Activated CD4-positive, alpha-beta memory T cell treated with anti-CD3 and anti-CD28 coated beads, Interleukin-2, amount 10 ng/mL, durations not matched to agents 7 days and 5 days (primary cell): ENCODE measurements at places on chromosomes 11 and 22. TPM values are rescaled to one million over a fixed set of nuclear protein-coding genes. Genes with fewer than 3 reads are reported as not detected.

Gene TUB
- total RNA-seq = 0.05 TPM

Gene EIF3D
- total RNA-seq = 196 TPM

Gene GDPD4
- total RNA-seq = not detected

Gene GLYAT
- not detected for total RNA-seq

Gene MPST
- 29.6 TPM for total RNA-seq

Gene FGF19
- not detected for total RNA-seq

Gene EIF3F
- 227 TPM for total RNA-seq

Gene PGA5
- not detected for total RNA-seq

Gene SYT7
- not detected for total RNA-seq

Gene SLC22A6
- total RNA-seq = not detected

Gene ART5
- total RNA-seq = not detected

Gene RBM7
- 46.3 TPM for total RNA-seq

Gene MISFA
- 1.3 TPM for total RNA-seq

GRCh38 chr11:28837599-28837998, 729.4 kb downstream of the METTL15 start:
- DNase-seq = no peak

DNA sequence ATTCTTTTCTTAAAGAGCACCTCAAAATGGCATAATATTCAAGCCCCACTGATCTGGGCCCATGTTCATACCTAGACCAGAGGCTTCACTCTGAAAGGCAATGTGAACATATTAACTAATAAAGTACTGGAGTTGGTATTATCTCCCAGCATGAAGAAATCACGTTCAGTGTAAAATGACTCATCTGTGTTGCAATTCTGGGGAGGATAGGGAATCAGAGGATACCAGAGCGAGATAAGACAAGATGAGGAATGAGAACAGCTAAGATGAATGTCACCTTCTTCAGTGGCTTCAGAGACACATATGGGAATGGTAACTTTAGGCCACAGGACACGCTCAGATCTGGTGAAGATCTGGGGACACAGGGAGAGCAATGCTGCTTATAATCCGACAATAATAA, 121.1 kb downstream of the NTM start:
- no peak for DNase-seq

GRCh38 chr11:124402326-124402922, 3.6 kb upstream of the OR8B3 start:
- DNase-seq = peak; percentile 59

- DNase-seq = no peak
These were observed 27.9 kb downstream of the SERPINH1 start for GRCh38 chr11:75589933-75590332.

DNA sequence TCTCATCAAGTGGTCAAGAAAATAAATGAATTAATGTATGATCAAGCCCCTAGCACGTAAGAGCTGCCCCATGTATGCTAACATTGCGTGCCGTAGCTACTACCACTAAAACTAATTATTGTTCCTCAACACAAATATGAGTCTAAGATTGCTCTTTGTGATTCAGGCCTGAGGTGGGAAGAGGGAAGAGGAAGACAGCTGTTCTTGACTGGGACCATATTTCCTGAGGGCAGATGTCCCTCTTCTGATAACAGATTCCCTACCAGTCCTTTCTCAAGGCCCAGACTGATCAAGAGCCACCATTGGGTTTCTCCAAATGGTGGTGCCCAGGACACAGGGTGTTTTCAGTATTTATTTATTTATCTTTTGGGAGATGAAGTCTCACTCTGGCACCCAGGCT, 87.2 kb upstream of the CADM1 start:
- DNase-seq = no peak

GRCh38 chr22:33459137-33459536, 401.0 kb upstream of the SYN3 start:
- DNase-seq = no peak

DNA sequence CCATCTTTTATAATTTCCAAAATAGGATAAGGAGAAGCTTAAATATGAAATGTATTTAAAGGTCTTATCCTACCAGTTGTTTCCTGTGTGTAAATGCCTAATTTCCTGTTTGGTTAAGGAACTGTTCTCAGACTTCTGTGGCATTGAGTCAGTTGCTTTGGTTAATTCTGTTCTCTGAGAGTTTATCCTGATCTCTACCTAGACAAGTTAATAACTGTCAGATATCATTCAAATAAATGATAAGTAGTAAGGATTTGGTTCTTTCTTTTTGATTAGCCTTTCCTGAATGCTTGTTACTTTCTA, 39.5 kb downstream of the CTNND1 start:
- no peak for DNase-seq

DNA sequence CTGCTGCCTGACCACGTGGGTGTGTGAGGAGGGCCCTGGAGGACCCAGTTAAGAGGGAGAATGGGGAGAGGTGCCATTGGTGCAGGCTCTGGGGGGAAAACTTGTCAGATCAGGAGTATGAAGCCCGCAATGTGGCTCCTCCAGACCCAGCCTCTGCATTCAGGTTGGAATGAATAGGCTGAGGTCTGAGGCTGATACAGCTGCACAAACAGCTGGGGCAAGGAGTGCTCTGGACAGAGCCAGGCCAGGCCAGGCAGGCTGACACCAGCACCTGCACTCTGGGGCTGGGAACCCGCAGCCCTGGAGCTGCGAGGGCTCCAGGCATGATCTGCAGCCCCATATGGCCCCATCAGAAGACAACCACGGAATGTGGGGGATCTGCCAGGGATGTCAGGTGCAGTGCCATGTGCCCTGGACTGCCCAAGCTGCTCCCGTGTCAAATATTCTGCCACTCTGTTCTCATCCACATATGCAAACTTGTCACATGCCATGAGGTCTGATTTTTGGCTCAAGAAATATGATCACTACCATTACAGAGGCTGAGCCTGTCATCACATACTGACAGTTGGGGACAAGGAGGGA, 27.2 kb upstream of the KCNJ11 start:
- no peak for DNase-seq

GRCh38 chr11:9039198-9039597, 35.4 kb upstream of the NRIP3 start:
- DNase-seq = no peak

- no peak for DNase-seq
These were observed 1.7 kb upstream of the GAB2 start for GRCh38 chr11:78419327-78419726.

GRCh38 chr11:17722000-17722643, 2.8 kb downstream of the MYOD1 start:
- DNase-seq = no peak

DNA sequence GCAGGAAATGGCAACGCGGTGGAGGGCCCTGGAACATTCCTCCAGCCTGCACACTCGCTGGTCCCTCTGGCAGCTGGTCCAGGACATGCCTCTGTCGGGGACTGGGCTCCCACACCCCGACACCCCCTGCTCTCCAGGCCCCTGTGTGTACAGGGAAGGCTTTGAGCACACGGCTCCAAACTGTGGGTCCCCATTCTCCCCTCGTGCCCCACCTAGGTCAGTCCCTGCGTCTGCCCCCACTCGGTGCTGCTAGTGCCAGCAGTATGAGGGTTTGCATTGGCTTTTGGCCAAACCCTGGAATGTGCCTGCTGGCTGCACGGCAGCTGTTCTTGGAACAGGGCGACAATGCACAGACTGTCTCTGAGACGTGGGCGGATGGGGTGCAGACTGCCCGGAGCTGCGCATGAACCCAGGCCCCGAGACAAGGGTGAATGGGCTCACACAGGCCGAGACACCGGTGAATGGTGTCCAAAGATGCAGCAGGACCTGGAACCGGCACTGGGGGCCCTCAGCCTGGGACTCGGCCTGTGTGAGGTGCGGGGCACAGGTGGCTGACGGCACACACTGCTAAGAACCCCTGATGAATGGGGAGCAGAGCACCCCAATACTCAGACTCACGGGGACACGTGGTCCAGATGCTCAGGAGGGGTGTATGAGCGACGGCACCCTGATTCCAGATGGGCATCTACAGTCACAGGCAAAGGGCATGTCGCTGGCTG, 7.5 kb upstream of the SYT8 start:
- DNase-seq = no peak

DNA sequence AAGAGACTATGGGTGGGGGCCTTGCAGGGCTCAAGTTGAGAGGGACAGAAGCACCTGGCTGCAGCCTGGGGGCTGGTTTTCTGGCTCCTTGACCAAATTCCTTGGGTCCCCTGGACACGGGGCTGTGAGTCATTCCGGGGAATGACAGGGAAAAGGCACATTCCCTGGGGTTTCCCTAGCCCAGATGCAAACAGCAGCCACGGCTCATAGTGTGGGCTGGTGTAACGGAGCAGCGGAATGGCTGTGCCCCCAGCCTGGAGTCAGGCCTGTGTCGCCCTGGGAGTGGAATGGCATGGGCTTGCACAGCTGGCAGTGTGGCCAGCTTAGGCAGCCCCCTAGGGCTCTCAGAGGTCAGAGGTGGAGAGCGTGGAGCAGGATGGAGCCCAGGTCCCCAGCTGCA, 77.6 kb upstream of the KCNQ1OT1 start:
- peak; percentile 11 for DNase-seq

DNA sequence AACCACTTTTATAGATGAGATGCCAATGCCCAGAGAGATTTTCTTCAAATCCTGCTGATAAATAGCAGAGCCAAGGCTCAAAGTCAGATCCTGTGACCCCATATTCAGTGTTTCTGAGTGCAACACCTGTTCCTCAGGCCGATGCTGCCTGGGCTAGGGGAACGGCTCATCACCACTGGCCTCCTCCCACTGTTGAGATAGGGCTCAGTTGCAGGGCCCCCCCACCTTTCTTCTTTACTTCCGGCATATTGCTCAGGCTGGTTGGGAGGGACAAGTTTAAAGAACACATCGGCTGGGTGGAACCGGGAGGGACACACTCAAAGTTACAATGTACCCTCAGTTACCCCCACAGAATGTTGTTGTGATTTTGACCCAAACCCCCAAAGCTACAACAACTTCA, 88.3 kb upstream of the CRTAM start:
- no peak for DNase-seq

GRCh38 chr11:25927411-25927953, 404.4 kb upstream of the ANO3 start:
- no peak for DNase-seq

DNA sequence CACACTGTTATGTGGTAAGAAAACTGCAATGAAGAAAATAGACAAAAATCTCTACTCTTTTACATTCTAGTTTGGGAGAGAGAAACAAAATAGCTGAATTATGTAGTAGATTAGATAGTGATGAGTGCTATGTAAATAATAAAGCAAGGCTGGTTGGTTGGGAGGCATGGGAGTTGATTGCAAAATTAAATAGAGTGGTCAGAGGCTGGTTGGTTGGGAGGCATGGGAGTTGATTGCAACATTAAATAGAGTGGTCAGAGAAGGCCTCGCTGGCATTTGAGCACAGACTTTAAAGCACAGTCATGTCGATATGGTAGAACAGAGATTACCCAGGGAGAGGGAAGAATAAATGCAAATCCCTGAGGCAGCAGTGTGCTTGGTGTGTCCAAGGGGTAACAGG, 22.4 kb downstream of the SIK2 start:
- no peak for DNase-seq

DNA sequence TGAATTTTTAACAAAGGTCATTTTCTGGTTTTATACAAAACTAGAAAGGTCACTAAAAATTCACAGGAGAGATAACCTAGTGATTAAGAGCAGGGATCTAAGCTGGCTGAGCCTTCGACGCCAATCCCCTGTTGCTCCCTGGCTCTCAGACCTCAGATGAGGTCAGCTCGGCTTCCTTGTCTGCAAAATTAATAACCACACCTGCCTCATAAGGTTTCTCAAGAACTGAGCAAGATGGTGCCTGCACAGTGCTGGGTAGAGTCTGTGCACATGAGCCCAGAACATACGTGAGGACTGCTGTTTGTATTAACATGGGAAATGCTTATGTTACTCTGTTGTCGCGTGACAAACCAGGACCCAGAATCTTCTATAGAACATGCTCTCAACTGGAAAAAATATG, 24.4 kb upstream of the CD5 start:
- DNase-seq = peak; percentile 50

- DNase-seq = no peak
These were observed 37.1 kb downstream of the NECTIN1 start for GRCh38 chr11:119691701-119692539.

DNA sequence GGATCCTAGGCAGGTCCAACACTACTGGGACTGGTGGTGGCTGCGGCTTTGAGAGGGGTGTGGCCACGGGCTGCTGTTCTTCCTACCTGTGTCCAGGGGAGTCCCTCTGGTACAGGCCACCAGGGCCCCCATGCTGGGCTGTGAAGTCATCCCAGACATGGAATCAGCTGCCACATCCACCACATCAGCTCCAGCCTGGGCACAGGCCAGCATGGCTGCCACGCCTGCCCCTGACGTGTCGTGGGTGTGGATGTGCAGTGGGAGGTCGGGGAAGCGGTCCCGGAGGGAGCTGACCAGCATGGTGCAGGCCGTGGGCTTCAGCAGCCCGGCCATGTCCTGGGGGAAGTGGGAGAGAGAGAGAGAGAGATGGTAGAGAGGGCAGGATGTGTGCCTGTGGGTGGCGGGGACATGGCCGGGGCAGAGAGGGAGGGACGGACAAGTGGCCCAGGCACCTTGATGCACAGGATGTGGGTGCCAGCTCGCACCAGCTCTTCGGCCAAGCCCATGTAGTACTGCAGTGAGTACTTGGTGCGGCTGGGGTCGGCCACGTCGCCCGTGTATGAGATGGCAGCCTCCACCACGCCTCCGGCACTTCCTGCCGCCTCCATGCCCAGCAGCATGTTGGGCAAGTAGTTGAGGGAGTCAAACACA, 6.2 kb upstream of the LRFN4 start:
- no peak for DNase-seq
